ENCODE measurements at places on chromosomes 12 and 14. TPM values are rescaled to one million over a fixed set of nuclear protein-coding genes. Genes with fewer than 3 reads are reported as not detected.

DNA sequence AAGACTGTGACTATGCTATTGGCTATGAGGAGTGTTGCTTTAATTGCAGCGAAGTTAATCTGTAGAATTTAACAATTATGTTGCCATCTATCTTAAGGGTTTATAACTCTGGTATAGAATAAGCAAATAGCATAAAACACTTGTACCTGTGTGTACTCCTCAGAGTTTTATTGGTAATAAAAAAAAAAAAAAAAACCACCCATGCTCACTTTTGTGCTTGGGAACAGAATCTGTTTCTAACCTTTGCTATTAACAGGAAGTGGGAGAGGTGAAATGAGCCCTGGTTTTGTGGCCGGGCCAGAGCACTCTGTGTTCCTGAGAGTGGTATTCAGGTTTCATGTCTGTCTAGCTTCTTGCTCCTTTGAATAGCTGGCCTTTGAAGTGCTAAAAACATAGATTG lies 53.1 kb downstream of the PDE3A start:
- DNase-seq: no peak

The SMIM41 gene
- not detected for total RNA-seq

The TMTC1 gene
- 30.3 TPM for total RNA-seq

- DNase-seq: no peak
Measured at GRCh38 chr12:97899956-97900355, 437.4 kb downstream of the RMST start.

The POTEM gene
- total RNA-seq: not detected

DNA sequence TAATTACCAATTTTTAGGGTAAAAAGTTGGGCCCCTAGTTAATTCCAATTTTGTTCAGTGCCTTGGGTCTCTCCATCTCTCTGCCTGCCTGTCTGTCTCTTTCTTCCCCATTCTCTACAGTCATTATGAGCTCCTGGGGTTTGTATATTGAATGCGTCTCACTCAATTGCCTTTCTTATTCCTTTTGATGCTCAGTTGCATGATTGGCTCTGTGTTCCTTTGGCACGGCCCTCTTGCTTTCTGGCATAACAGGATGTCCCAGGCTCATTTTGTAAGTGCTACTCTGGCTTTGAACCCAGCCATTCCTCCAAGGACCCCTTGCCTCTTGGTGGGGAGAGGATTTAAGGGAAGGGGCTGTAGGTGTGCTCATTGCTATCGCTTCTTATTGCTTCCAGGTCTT lies 35.6 kb downstream of the ZNF664 start:
- DNase-seq: no peak

All from cardiac muscle cell (in vitro differentiated cells and primary cell).